ENCODE measurements at places on chromosomes 16 and 17.
A peak's percentile ranks its signal among the peaks of the same experiment; 100 is the strongest.

- peak; percentile 69 for DNase-seq
Observed at GRCh38 chr17:3012926-3013581, 50.4 kb downstream of the OR1D5 start.

DNA sequence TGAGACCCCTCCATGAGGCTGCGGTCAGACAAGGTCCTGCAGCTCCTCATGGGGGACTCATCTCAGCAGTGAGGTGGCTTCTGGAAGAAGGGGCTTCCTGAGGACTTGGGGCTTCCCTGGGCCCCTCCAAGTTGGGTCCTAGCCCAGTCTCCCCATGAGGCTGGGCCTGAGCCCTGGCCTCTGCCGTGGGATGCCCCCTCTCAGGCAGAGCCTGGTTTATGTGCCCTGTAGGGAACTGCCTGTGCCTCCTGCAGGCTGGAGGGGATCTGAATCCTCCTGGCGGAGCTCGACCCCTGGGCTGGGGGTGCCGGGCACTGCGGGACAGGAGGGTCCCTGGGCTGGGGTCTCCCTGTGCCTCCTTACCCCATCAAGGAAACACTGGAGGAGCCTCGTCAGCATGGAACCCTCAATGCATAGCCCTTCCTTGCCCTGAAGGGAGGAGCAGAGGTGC, 45.8 kb downstream of the TNFRSF13B start:
- DNase-seq: no peak

DNA sequence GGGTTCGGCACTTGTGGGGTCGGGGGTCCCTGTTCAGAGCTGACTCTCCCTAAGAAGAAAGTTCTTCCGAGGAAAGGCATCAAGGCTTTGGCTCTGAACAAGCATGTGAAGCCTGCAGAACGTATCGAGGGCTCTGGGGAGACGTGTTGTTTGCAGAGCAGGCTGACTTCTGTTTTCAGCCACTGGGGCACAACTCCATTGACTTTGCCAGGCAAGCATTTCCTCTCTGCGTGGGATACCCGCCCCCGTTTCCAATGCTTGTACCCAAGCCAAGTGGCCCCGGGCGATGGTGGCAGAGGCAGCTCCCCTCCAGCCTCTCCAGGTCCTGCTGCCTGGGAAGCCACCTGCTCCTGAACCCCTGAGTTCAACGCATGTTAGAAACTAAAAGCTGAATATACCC, 255.7 kb downstream of the RBFOX3 start:
- no peak for DNase-seq

- no peak for DNase-seq
Observed at GRCh38 chr16:9713156-9713555, 469.1 kb downstream of the GRIN2A start.

DNA sequence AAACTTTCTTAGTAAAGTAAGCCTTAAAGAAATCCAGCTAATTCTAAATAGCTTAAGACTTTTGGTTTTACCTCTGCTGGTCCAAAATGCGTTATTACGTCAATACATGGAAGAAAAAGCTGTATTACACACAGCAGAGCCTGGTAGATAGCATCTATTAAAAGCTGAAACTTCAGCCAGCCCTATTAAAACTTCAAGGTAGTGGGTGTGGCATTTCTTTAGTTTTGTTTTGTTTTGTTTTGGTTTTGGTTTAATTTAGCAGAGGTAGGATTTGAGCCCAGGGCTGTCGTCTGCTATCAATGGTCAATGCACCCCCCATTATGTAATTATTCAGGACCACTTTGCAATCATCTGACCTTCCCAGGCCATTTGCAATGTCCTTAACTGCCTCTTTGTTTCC, 318.4 kb upstream of the MAF start:
- DNase-seq: no peak

- DNase-seq: no peak
Observed at GRCh38 chr17:49987681-49988441, 7.2 kb downstream of the DLX3 start.

DNA sequence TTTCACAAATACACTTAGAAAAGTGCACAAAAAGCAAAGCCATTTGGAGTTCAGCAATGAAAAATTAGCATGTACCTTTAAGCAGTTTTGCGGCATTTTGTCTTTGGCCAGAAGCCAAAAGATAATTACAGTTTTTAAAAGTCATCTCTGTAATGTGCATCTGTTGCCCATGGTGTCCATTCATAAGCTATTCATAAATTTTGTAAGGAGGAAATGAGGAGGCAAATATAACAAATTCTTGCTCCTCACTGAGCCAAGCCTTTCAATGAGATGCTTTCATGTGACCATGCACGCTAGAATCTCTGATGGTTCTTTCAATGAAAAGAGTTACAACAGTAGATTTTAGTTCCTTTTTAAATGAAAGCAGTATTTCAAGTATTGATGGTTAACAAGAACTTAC, 247.1 kb upstream of the MON1B start:
- DNase-seq: no peak
